ENCODE measurements at places on chromosomes 4 and X. TPM values are rescaled to one million over a fixed set of nuclear protein-coding genes. Genes with fewer than 3 reads are reported as not detected.

- DNase-seq: no peak
Observed at GRCh38 chr4:83285055-83285407, 433 bp upstream of the COQ2 start.

DNA sequence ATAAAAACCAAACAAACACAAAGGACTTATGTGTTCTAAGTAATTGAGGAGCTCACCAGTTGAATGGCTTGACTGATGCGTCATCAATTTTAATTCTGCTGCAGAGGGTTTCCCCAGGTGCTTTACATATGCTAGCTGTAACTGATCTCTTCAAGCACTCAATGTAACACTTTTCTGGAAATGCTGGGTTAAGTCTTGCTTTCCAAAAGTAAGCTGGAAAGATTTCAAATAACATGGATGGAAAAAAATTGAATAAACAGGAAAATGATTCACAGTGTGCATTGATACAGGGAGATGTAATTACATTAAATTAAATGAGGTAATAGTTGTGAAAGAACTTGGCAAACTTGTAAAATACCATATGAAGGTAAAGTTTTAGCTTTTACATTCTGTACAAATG lies 186.7 kb upstream of the WDFY3 start:
- DNase-seq: no peak

DNA sequence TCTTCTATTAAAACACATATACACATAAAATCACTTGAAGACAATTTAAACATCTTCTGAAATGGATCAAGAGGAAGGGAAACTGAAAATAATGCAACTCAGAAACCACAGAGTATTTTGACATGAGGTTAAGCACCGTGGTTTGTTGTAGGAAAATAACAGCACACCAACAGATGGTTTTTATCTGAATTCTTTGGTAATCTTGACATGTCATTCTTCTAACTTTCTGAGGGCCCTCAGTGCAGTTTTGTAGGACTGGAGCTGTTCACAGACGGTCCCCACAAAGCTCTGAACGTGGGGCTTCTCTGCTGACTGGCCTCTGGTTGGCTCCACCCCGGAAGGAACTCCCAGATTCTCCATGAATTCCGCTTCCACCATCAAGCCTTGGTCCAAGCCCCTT lies 16.0 kb upstream of the TLR8 start:
- DNase-seq: no peak

DNA sequence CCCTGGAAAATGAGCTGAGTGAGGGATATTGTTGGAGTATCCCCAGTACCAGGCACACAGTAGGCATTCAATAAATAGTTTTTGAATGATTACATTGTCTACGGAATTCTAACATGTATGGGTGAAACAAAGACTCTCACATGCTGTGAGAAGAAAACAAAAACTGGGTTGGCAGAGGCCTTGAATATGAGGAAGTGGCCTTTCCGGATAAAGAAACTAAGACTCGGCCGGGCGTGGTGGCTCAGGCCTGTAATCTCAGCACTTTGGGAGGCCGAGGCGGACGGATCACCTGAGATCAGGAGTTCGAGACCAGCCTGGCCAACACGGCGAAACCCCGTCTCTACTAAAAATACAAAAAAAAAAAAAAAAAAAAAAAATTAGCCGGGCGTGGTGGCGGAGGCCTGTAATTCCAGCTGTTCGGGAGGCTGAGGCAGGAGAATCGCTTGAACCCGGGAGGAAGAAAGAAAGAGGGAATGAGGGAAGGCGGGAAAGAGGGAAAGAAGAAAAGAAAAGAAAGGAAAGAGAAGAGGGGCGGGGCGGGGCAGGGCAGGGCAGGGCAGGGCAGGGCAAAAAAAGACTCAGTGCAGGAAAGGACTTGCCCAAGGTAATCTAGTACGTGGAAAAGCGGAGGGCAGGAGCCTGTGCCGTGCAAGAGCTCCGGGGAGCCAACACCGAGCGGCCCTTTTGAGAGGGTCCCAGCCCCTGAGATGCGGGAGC lies 689 bp upstream of the TMA16 start:
- no peak for DNase-seq

DNA sequence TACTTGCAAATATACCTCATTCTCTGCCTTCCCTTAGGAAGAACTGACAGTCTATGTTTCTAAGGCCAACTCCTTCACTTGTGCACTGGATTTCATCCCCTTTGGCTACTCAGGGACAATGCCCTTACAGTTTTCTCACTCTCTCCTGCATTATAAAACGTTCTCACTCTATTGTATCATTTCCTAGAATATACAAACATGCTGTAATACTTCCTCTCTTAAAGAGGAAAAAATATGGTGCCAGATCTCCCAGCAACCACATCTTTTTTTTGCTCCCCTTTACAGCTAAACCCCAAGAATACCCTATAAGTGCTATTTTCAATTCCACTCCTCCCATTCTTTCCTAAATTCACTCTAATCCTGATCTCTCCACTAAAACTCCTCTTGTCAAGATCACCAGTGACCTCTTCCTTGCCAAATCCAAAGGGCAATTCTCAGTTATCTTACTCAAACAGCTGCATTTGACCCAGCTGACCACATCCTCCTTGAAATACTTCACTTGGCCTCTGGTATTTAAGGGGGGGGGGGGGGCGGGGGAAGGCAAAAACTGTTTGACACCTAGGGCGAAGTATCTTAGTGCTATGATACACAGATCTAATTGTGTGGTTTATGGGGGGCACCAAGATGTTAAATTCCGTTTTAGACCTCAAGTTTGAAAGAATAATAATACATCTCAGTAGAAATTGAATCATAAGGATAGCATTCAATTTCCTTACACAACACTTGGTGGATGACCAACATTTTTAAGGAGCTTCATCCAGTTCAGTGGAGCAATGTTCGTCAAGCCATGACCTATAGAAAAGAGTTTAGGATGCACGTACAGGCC lies 1.6 kb downstream of the RCHY1 start:
- DNase-seq: no peak

Gene CITED1
- total RNA-seq: not detected

DNA sequence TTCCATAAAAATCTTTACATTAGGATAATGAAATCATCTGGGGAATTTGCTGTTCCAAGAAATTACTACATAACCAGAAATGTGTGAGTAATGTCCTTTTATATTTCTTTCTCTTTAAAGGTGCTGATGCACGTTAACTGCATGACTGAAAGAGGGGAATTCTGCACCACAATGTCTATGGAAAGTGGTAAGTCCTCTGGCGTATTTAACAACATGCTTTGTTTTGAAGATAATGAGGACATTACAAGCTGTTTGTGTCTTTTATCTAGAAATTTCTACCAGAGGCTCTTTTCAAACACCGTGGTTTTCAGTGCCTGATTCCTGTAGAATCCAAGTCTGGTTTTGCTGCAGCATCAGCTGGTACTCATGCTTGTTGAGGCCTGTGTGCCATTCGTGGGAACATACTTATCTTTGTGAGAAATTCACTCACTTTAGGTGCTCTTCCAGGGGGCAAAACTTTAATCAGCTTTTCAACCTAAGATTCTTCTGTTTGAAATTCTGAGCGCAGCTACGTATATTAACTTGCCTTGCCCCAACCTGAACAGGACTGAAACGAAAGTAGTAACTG lies 257.2 kb downstream of the PDHA2 start:
- DNase-seq: no peak

DNA sequence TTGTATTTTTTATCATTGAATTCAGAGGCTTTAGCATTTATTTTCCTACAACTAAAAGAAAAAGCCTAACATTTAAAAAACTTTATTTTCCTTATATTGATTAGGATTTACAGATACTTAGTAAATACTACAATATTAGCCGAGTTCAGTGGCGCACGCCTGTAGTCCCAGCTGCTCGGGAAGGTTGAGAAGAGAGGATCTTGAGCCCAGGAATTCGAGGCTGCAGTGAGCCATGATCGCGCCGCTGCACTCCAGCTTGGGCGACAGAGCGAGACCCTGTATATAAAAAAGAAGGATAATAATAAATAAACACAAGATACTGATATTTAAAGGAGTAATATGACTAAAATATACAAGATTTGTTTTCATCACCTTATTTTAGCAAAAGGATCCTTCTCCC lies 681 bp upstream of the UPF3B start:
- no peak for DNase-seq

DNA sequence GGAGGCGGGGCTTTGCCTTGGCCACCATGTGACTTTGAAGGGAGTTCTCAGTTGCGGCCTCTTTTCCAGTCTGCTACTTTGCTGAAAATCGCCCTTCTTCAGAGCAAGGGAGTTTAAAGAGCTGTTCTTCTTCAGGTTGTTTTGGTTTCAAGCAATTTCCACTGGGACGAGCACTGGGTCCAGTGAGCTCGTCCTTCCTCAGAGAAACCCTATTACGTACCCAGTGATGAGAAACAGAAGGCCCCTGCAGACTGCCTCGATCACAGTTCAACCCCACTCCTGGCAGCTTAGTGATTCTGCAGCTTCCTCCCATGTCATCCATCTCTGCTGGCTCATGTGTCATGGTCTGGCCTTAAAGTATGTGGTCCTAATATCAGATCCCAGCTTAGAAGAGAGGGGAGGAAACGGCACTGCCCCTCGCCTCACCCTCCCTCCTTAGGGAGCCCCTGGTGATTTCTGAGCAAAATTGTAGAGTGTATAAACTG lies 7.8 kb upstream of the FAM149A start:
- DNase-seq: no peak

Gene NEIL3
- total RNA-seq: not detected

GRCh38 chr4:179124957-179125356 lies 1682.7 kb upstream of the AGA start:
- no peak for DNase-seq

- no peak for DNase-seq
Observed at GRCh38 chr4:189124149-189124758, 816.4 kb upstream of the FRG1 start.

DNA sequence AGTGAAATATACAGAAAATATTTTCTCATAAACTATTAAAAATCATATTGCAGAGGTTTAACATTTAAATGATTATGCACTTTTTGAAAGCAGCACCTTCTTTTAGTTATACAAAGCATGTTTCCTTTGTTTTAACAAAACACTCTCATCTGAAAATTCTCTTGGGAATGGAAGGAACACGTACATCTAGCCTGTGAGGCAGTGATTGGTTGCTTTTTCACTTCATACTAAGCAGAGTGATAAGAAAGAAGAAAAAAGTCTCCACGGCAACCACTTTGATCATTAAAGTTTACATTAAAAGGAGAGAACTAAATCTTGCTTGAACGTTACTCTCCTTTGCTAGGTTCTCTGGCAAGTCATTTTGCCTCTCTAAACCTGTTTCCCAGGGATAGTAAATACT lies 41.7 kb upstream of the H2AZ1 start:
- DNase-seq: no peak

- no peak for DNase-seq
Observed at GRCh38 chrX:153668423-153669173, 5.0 kb downstream of the PNCK start.

- DNase-seq: no peak
Observed at GRCh38 chr4:33427676-33428075, 2707.5 kb downstream of the PCDH7 start.

Gene MECP2
- 105 TPM for total RNA-seq

Gene PCDH10
- total RNA-seq: 12.1 TPM

DNA sequence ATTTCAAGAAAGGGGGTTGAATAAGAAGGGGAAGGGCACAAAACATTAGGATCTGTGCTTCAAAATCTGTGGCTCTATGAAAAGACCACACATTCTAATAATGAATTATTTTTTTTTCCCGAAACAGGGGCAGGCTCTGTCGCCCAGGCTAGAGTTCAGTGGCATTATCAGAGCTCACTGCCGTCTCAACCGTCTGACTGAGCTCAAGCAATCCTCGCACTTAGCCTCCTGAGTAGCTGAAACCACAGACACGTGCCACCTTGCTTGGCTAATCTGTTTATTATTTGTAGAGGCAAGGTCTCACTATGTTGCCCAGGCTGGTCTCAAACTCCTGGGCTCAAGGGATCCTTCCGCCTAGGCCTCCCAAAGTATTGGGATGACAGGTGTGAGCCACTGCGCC lies 33.4 kb downstream of the ACSL1 start:
- DNase-seq: no peak

Gene HHIP
- total RNA-seq: 2.8 TPM

Gene ADAD1
- total RNA-seq: not detected

Gene BEX1
- 2.4 TPM for total RNA-seq

GRCh38 chr4:113383111-113383785 lies 333.8 kb downstream of the ANK2 start:
- DNase-seq: no peak

- no peak for DNase-seq
Observed at GRCh38 chrX:40094900-40095582, 2.7 kb downstream of the BCOR start.

Gene ETDB
- total RNA-seq: not detected

GRCh38 chrX:110436523-110436922 lies 77.9 kb downstream of the RTL9 start:
- DNase-seq: no peak

- DNase-seq: no peak
Observed at GRCh38 chrX:108737754-108738153, 1.4 kb upstream of the IRS4 start.

- DNase-seq: no peak
Observed at GRCh38 chrX:123184866-123185276, 793 bp downstream of the GRIA3 start.

Gene TMEM156
- 0.99 TPM for total RNA-seq

GRCh38 chrX:110683925-110684324 lies 111.7 kb downstream of the CHRDL1 start:
- DNase-seq: no peak

DNA sequence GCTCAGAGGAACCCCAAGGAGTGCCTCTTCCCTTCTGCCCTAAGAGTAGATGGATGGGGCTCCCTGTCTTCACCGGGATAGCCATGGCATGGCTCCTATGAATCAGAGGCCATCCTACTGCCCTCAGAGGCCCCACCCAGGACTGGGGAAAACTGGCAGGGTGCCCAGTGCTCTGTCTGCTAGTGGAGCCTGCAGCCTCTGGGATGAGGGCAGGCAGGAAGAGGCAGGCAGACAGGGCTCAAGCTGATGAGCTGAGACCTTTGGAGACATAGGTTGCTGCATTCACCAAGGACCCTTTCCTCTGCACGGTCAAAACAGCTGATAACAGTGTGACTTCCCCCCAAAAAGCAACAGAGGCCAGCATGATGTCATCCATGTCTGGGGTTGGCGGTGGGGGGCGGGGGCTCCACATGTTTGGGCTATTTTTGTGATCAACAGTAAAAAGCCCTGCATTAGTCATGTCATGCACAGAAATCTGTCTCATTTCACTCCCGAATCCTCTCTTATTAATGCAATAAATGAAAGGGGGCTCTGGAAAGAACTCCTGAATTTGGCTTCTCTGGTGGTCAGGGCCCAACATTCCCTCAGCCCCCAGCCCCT lies 207.6 kb upstream of the MAMLD1 start:
- DNase-seq: no peak

All from ureter (tissue), 1 donor.